Activated T-helper 2 cell treated with anti-CD3 and anti-CD28 coated beads, Interferon-gamma antibody, Interleukin-2, Interleukin-4, amounts not matched to agents 10 μg/mL and 5 μg/mL and 100 μg/mL, durations not matched to agents 14 hours and 24 hours and 36 hours (primary cell): ENCODE measurements at places on chromosomes 12 and 14.

DNA sequence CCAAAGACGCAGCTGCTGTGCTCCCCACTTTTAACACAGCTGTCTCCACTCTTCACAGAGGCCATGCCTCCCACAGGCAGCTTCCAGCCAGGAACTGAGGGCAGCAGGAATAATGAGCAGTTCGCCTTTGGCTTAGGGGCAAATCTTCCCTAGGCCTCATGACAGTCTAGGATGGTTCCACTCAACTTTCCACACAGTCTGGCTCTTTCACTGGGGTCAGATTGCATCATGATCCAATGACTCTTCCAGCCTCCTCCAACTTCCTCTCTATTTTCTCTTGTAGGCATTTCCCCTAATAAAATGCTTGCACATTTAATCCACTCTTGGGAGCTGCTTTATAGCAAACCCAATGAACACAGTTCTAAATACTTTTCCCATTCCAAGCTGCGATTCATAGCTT lies 271.6 kb upstream of the ATP2B1 start:
- no peak for DNase-seq

- no peak for DNase-seq
Measured at GRCh38 chr12:82910246-82910893, 223.7 kb downstream of the TMTC2 start.

DNA sequence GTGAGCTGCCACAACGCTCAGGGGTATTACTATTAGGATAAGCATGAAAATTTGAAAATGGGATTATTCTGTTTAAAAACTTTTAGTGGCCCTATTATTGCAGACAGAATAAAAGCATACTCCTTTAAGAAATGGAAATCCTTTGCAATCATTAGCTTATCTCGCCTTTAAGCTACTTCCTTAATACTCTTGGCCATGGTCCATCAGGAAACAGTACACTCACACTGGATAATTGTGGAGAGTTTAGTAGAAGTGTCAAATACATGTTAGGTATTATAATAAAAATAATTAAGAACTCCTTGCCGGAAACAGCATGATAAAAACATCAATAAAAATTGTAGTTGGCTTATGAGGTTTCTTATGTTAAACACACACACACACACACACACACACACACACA lies 100.4 kb upstream of the PPFIA2 start:
- no peak for DNase-seq

DNA sequence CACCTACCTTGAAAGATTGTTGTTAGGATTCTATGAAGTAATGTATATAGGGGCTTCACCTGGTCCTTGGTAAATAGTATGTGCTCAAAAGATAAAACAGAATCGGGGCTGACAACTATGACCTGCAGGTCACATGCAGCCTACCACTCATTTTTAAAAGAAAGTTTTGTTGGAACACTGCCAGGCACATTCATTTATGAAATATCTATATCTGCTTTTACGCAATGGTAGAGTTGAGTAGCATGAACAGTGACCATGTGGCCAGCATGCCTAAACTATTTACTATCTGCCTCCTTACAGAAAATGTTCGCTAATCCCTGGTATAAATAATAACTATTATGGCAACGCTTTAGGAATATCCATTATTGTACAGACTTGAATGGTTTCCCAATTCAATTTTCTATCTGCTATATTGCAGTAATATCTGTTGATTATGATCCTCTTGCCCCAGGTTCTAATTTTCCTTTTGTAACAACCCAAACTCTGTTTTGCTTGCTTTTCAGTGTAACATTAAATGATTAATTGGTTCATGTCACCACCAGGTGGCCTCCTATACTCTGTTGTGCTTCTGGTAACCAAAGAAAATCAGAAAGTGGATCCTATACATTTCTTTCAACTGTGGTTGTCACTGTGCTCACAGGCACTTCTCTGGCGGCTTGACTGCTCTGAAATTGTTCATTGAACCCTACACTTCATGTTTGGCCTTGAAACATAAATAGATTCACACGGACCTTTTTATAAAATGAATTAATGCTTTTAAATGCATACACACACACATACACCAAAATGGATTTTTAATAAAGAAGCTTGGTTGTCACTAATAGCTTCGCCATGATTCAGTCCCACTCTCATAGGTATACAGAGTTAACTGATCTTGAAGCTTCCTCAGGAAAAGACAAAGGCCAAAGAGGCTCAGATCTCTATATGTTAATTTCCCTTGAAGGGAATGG lies 227.7 kb upstream of the NPAS3 start:
- DNase-seq = no peak

GRCh38 chr12:8771072-8771471 lies 51.3 kb upstream of the A2ML1 start:
- DNase-seq = no peak

GRCh38 chr12:76927170-76927784 lies 48.5 kb upstream of the CSRP2 start:
- no peak for DNase-seq

DNA sequence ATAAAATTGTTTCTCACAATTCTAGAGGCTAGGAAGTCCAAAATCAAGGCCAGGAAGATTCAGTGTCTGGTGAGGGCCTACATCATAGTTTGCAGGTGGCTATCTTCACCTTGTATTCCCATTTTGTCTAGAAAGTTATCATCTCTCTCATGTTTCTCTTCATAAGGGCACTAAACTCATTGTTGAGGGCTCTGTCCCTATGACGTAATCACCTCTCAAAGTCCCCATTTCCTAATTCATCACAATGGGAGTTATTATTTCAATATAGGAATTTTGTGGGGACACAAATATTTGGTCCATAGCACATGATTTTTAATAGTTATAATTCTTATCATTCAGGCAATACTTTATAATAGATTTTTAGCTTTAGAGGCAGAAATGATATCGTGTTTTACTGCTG lies 1509.2 kb upstream of the SEL1L start:
- DNase-seq = no peak

- DNase-seq = no peak
Measured at GRCh38 chr14:86802726-86803125, 1190.3 kb downstream of the GALC start.

- DNase-seq = no peak
Measured at GRCh38 chr12:11748903-11749302, 99.4 kb downstream of the ETV6 start.

- no peak for DNase-seq
Measured at GRCh38 chr14:22994762-22995275, 12.5 kb upstream of the AJUBA start.

- no peak for DNase-seq
Measured at GRCh38 chr14:75456069-75456996, 28.5 kb downstream of the JDP2 start.

DNA sequence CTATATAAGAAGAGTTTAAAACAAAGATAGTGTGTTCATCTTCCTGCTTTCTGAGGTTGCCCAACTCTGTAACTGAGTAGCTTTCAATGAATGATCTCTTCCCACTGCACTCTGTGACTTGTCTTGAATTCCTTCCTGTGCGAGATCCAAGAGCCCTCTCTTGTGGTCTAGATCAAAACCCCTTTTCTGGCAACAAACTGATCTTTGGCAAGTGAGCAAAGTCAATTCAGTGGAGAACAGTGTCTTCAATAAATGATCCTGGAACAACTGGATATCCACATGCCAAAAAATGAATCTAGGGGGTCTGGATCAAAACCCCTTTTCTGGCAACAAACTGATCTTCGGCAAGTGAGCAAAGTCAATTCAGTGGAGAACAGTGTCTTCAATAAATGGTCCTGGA lies 8.5 kb downstream of the CFAP54 start:
- DNase-seq = no peak

- DNase-seq = no peak
Measured at GRCh38 chr14:90676912-90677311, 139.3 kb downstream of the TTC7B start.

DNA sequence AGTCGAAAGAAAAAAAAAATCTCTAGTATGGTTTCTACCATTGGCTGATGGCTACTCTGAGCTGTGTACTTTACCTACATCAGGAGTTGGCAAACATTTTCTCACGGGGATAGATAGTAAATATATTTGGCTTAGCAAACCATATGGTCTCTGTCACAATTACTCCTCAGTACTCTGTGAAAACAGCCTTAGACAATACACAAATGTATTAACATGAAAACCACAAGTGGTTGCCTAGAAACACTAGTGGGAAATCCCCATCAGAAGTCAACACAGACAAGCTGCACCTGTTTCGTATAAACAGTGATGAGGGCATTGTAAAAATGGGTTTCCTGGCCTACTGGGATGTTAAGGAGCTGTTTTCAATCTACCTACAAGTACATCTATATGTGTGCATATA lies 84.6 kb upstream of the NAV3 start:
- no peak for DNase-seq

- DNase-seq = no peak
Measured at GRCh38 chr12:105487963-105488362, 157.5 kb downstream of the C12orf75 start.

GRCh38 chr12:124386661-124387527 lies 92.0 kb downstream of the RFLNA start:
- no peak for DNase-seq

DNA sequence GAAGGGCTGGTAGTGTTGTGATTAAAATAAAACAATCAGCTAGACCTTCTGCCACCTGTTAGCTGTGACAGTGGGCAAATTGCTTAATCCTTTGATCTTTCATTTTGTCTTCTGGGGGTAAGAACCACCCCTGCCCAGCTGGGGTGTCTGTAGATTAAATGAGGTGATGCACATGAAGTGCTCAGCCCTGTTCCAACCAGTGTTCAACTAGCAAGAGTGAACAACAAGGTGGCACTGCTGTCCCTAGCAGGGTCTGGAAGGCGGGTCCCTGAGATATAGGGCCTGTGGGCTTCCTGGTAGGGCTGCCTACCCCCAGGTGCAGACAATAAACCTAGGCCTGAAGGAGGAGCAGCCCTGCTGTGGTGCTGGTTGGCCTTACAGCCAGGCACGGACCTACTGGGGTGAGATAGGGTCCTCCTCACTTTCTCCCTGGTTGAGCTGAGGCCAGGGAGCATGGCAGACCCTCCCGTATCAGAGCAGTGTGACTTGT lies 60.6 kb downstream of the ARL6IP4 start:
- DNase-seq = no peak

DNA sequence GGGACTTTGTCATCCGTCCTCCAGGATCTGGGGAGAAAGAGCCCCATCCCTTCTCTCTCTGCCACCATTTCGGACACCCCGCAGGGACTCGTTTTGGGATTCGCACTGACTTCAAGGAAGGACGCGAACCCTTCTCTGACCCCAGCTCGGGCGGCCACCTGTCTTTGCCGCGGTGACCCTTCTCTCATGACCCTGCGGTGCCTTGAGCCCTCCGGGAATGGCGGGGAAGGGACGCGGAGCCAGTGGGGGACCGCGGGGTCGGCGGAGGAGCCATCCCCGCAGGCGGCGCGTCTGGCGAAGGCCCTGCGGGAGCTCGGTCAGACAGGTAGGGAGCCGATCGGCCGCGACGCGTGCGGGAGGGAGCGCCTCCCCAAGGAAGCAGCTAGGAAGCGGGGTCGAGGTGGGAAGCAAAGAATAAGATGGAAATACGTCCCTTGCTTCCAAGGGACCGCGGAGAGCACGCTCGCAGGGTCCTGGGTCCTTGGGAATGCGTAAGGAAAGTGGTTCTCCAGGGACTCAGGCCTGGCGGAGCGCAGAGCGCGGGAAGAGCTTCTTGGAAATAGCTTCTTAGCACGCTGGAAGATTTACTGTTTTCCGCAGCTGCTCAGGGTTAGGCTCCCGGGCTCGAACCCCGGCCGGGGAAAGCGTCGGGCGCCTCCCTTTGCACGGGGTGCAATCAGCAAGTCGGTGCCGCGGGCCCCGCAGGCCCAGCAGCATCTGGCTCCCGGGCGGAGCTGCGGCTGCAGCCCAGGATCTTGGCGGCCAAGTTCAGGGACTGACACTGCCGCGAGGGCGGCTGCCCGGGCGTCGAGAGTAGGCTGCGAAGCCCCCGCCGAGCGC lies 457 bp downstream of the SOCS2 start:
- no peak for DNase-seq

DNA sequence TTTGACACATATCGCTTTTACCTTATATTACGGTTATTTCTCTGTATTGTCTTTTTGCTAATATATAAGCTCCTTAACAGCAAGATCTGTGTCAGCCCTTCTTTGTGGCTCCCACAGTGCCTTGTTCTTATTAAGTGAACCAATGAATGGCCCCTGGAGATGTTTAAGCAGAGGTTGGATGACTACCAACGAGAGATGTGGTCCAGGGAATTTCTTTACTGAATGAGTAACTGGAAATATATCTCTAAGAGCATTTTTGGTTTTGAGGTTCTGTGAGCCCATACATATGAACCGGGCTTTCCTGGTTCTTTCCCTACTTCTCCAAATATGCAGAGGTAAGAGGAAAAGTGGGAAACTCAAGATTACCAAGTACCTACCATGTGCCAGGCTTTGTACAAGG lies 23.5 kb downstream of the CALCOCO1 start:
- DNase-seq = no peak

DNA sequence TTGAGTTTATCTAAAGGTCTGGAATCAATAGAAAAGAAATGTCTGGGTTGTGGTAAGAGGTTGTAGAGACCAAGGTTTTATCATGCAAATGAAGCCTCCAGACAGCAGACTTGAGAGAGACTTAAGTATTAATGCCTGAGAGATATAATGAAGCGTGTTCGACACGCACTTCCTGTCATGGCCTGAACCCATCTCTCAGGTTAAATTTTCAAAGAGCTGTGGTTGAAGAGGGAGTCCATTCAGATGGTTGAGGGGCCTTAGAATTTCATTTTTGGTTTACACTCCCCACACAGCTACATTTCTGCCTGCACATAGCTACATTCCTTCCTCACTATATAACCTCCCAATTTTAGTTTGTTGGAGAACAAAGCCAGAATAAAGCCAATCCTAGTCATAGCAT lies 10.1 kb upstream of the CLEC12A start:
- no peak for DNase-seq

DNA sequence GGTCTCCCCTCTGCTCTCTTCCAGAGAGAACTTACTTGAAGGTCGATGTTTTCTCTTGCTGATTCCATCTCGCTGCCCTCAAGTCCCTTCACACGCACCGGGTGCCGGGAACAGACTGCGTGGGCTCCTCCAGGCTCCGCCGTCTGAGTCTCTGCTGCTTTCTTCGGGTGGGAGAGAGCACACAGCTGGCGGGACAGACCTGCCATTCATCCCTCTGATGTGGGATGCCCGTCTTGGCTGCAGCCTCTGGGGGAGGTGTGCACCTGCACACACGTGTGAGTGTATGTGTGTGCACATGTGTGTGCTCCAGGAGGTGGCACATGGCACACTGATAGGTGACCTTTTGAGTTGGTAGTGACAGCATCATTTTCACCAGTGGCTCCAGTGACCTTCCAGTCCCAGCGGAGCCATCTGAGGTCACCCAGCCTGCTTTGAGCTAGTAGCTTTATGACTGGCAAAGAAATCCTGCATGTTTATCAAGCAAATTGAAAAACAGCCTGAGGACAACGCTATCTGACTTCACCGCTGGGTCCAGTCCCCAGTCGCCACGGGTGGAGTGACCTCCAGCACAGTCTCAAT lies at the start of gene NINJ2:
NINJ2 (minus strand) TSS at position 153 of the 579 bp plus-strand sequence; CDS start at position 68, 85 bp downstream.
- DNase-seq = no peak

GRCh38 chr14:35715079-35715478 lies 94.0 kb downstream of the RALGAPA1 start:
- DNase-seq = no peak

GRCh38 chr12:6605421-6606330 lies 1.5 kb downstream of the CHD4 start:
- peak; percentile 30 for DNase-seq
